ENCODE measurements at places on chromosomes 4 and X.

DNA sequence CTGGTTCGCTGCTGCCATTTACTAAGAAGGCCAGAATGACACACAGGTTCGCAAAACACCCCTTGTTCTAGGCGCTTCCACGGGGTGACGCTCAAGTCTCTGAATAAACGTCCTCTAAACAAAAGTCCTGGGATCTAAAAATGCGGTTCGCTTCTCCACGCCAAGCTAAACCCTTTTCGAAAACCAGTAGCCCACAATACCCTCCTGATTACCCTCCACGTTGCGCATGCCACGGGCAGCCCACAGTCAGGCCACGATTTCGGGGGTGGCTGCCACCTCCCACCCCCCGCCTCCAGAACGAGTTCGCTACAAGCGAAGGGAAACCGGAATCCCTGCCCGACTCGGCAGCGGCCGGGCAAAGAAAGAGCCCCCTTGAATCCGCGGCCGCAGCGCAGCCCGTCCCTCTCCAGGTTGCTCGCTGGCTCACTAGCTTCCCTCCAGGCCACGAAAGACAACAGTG, 423 bp downstream of the RPL39 start:
- DNase-seq = peak; percentile 48

DNA sequence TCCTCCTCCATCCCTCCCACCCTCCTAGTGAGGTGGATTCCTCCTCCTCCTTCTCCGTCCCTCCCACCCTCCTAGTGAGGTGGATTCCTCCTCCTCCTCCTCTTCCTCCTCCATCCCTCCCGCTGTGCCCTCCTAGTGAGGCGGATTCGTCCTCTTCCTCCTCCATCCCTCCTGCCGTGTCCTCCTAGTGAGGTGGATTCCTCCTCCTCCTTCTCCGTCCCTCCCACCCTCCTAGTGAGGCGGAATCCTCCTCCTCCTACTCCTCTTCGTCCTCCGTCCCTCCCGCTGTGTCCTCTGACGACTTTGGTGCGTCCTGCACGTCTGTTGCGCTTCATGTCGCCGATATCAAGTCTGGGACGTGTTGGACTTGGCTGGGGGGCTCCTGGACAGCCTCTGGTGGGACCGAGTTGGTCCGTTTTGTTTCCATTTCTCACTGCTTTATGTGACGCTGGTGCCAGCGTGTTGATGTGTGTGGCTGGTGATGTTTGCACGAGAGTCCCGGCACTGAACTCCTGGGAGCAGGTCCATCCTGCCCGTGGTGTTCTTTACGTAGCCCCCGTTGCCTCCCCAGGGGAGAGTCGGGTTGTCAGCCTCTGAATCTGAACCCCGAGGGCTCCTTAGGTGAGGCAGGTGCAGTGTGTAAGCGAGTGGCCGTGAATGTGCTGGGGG, 5.4 kb downstream of the AKAP17A start:
- DNase-seq = no peak

DNA sequence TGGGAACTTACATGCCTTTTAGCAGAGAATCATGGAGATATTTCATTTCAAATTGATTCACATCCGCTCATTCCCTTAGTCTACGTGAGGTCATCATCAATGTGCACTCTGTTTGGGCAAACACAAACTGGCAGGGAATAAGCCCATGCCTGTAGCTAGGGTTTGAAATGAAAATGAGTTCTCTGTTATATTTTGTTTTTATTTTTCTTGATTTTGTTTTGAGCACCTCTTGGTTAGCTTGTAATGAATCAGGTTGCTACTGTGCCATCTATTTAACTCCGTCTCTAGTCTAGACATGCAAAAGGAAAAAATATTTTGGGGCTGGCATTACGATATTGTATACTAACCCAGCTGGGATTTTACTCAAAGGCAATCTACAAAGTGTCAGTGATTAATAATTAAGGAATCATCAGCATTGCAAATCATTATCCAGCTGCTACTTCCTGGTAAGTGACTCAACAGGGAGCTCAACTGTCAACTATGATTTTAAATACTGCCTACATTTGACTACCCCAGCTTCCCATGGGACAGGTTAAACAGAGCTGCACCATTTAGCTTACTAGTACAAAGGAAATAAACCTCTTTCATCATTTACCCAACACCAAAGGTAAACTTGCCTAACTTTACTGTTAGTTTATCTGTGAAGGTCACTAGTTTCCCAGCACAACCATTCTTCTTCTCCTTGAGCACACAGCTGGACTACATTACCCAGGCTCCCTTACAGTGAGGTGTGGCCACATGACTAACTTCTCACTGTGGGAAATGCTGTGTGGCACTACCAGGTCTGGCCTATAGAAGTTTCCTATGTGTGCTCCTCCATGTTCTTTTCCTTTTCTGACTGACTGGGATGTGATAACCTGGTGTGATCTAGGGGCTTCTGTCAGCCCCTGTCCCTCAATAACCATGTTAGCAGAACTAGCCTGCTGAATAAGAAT, 21.2 kb upstream of the TRPC5OS start:
- DNase-seq = no peak

DNA sequence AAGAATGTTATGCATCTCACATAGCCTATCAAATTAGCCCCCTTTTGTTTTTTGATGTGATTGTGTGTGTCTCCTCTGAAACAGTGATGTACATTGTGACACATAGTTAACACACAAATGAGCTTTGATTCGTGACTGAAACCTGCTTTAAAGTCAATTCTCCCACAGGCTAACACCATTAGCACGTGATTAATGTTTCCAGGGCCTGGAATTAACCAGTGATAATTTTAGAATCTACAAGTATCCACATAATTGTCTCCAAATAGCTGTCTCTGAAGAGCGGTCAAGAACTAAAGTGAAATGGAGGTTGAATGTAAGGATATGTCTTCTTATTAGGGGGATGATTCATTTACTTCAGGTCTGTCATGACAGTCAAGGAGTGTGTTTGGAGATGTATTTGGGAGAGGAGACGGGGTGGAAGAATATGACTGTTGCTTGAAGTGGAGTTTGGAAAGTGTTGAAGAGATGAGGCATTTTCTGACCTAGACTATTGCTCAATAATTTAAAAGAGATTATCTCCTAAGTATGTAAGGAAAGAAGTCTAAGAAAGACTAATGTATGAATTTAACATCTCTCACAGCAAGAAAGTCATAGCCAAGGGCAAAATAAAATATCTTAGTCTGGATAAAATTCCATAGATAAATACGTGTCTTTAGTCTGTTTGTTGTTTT, 13.7 kb upstream of the RASGEF1B start:
- no peak for DNase-seq

DNA sequence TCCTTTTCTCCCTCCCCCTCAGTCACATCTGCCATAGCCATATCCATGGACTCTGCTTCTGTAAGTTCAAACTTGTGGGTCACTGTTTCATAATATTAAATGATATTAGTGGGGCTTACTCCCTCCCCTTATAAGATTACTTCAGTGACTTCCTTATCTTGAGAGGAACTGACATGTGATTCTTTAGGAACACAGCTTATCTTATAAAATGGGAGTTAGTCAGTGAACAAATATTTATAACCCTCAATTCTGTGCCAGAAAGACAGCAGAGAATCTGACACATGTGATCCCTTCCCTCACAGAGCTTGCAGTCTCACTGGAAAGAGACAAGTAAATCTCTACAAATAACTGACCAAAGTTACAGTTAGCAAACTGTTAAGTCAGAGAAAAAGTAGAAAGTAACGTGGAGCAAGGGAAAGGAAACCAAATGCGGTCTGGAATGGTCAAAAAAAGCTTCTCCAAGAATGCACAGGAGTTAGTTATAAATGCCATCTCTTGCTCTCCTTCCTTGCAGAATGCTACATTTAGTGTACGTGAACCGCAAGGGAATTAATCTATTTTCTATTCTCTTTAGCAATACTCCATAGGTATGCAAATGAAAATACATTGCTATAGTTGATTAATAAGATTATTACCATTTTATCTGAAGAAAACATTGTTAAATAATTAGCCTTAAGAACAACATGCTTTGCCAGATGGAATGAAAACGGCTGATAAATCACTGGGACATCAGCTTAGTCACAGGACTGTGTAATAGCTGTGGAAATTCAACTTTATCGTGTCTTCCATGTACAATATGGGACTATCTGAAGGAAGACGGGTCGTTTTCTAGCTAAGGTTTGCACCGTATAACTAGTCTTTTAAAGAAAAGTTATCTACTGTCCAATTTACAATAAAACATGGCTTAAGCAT, 29.0 kb downstream of the SGMS2 start:
- DNase-seq = no peak

DNA sequence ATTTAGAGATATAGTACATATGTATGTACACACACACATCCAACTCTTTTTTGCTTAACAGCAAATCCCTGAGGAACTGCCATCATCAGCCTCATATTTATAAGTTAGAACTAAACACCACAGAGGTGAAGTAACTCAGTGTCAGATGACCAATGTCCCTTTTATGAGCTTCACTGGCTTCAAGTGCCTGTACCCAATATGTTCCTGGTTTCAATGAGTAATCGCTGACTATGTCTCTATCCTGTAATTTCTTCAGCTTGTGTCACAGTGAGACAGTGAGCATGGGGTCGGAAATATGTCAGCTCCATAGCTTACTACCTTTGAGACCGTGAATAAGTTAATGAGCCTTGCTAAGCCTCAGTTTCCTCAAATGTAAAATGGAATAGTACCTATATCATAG, 136.2 kb upstream of the RASGEF1B start:
- DNase-seq = no peak

Measured in head of caudate nucleus (tissue), 42 donors.